Stimulated activated CD4-positive, alpha-beta T cell treated with anti-CD3 and anti-CD28 coated beads, Interleukin-15, amount 100 ng/mL, for 1 hour (primary cell): ENCODE measurements at places on chromosomes 5 and 9.

- DNase-seq = no peak
Observed at GRCh38 chr5:160162910-160163309, 43.7 kb upstream of the PWWP2A start.

- DNase-seq = no peak
Observed at GRCh38 chr9:130995086-130996011, 13.6 kb upstream of the LAMC3 start.

GRCh38 chr9:78970375-78970774, 601.4 kb upstream of the TLE4 start:
- DNase-seq = no peak

DNA sequence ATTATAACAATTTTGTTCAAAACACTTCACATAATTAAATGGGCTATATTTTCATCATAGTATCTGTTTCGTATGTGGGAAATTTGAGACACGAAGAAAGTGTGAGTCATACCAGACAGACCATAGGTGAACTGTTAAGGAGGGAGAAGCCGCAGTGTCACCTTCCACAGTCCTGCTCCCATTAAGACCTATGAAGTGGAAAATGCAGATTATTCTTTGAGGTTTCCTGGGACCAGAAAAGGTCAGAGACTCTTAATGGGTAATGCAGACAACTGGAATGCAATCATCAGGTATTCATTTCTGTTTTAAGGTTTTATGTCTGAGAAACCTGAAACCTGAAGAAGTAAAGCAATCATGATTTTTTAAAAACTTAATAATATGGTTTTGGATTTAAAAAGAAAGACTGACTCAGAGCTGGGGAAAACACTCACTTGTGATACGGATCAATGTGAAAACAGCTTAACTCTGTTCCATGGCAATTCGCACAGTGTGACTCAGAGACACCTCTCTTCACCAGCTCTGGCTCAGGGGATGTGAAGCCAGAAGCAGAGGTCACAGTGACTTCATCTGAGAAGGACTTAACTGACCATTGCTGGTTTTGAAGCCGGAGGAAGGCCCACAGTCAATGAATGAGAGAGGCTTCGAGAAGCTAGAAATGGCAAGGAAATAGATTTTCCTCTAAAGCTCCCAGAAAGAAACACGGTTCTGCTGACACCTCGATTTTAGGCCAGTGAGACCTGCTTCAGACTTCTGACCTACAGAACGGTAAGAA, 17.2 kb upstream of the GCNT1 start:
- no peak for DNase-seq

- no peak for DNase-seq
Observed at GRCh38 chr5:56270058-56270457, 36.9 kb upstream of the ANKRD55 start.

DNA sequence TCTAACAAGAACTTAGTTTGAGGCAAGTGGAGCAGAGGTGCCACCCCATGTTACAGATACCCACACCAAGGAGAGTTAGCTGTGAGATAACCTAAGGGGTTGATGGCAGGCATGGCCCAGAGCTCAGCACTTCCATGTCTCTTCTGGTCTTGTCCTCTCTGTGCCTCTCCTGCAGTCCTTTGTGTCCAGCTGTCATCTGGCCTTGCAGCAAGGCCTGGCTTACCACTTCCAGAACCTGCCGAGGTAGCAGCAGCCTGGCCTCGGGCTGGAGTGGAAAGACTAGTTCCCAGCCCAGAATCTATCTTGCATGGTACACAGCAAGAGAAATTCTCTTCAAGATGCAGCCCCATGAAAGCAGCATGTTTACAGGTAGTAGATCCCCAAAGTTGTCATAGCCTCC, 41.5 kb downstream of the PIP5K1B start:
- no peak for DNase-seq

DNA sequence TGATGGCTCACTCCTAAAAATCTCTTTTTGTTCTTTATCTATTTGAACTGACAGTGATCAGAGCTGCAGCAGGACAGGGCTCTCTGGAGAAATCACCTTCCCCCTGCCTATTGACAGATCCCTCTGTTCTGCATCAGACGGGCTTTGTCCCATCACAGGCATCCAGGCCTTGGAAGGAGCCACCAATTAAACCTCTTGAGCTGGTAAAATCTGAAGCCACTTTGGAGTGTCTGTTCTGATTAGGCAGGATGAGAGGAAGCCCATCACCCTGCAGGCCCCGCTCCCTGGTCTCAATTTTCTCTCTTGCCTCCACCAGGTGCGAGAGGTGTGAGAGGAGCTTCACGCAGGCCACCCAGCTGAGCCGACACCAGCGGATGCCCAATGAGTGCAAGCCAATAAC, 97.7 kb downstream of the PRDM6 start:
- DNase-seq = no peak

DNA sequence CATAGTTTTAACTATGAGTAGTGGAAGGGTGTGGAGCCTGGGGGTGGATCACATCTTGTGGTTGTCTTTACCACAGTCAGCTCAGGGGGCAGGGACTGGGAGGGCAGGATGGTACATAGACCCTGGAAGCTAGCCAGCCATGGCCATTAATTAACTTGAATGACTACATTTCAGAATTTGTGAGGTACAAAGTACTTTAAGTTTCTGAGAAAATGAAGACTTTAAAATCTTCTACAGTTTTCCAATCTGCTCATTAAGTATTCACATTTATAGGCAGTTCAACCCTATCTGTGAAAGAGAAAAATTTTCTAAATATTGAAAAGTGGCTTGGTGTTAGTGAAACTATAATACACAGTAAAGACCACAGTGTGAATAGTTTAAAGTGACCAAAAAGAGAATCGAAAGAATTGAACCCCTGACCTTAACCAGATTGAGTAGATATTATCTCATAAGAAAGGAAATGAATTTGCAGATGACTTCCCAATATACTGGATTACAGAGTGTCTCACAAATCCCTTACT, 234.2 kb upstream of the MEF2C start:
- DNase-seq = no peak

DNA sequence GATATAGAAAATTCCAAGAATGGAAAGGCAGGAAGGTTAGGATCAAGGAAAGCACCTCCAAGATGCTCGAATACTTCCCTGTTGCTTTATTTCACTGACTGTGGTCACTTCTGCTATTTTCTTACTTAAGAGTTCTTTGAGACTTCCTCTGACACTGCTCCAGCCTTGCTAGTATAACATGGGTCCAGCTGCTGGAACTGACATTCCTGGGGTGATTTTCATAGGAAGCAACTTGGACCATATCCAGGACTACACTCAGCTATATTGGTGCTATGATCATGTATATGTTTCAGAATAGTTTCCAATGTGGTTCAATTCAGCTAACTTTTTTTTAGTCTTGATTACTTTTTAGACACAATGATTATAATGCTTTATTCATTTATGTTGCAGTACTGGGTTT, 81.6 kb upstream of the CKMT2 start:
- no peak for DNase-seq

DNA sequence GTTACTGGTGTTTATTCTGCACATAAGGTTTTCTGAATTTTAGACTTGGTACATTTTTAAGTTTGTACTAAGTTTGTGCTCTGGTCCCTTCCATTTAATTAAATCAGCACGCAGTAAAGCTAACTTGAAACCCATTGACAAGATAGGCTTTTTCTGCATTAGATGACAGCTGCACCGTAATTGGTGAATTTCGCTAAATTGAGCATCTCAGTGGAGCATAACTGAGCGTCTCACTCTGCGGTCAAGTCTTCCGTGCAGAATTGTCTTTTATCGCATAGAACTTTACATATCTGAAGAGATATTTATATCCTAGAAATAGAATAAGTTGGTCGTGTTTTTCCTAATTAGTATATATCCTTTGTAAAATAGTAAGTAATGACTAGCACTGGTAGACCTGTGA, 4.1 kb downstream of the SUB1 start:
- no peak for DNase-seq

GRCh38 chr9:121322037-121322736, 47.9 kb downstream of the STOM start:
- no peak for DNase-seq

- DNase-seq = no peak
Observed at GRCh38 chr5:141523991-141524390, 35.1 kb downstream of the PCDHGC5 start.
